ENCODE measurements at places on chromosomes 13 and 19. TPM values are rescaled to one million over a fixed set of nuclear protein-coding genes. Genes with fewer than 3 reads are reported as not detected.

Gene CCDC194
- not detected for polyA plus RNA-seq

Gene ACP7
- polyA plus RNA-seq = not detected

Gene SBSN
- not detected for polyA plus RNA-seq

Gene RAB3A
- polyA plus RNA-seq = 126 TPM

Gene NLRP9
- polyA plus RNA-seq = not detected

Gene SIGLEC12
- polyA plus RNA-seq = not detected

Gene PTPRS
- 0.86 TPM for polyA plus RNA-seq

Gene KANK3
- polyA plus RNA-seq = not detected

Gene SNRNP70
- 7.5 TPM for polyA plus RNA-seq

Gene LILRB3
- not detected for polyA plus RNA-seq

Gene ZNF225
- 2.7 TPM for polyA plus RNA-seq

Gene LRRC63
- 0.67 TPM for polyA plus RNA-seq

Gene URAD
- not detected for polyA plus RNA-seq

Gene ZNF844
- 5.2 TPM for polyA plus RNA-seq

Gene FARSA
- 40.7 TPM for polyA plus RNA-seq

Gene SIGLEC6
- not detected for polyA plus RNA-seq

Gene NDUFA3
- 1,121 TPM for polyA plus RNA-seq

Gene SULT2A1
- polyA plus RNA-seq = not detected

Measured in Purkinje cell (primary cell).